ENCODE measurements at places on chromosomes 5 and 9. TPM values are rescaled to one million over a fixed set of nuclear protein-coding genes. Genes with fewer than 3 reads are reported as not detected.

The PCDHGC4 gene
- total RNA-seq: 4.2 TPM

The ESM1 gene
- total RNA-seq: 54.3 TPM

The CA9 gene
- 181 TPM for total RNA-seq

The SAXO1 gene
- under 0.01 TPM for total RNA-seq

The ANKHD1 gene
- 77.4 TPM for total RNA-seq

The ZNG1C gene
- total RNA-seq: 19.3 TPM

The GARIN3 gene
- total RNA-seq: not detected

The CCDC69 gene
- total RNA-seq: 0.65 TPM

The BARX1 gene
- total RNA-seq: 0.13 TPM

The PCDHGA4 gene
- 16.9 TPM for total RNA-seq

The LCN10 gene
- 0.33 TPM for total RNA-seq

The FCN2 gene
- total RNA-seq: not detected

The SLC34A1 gene
- total RNA-seq: not detected

The WNT8A gene
- total RNA-seq: not detected

The SPATA31D4 gene
- total RNA-seq: not detected

The PCDHB13 gene
- total RNA-seq: 0.59 TPM

The FCHO2 gene
- 24.2 TPM for total RNA-seq

The ALDH1B1 gene
- total RNA-seq: 18.4 TPM

The FYB1 gene
- total RNA-seq: 0.03 TPM

The MEGF9 gene
- total RNA-seq: 15.8 TPM

The TMEM141 gene
- total RNA-seq: 38.7 TPM

The SEMA4D gene
- total RNA-seq: 0.78 TPM

The FLT4 gene
- total RNA-seq: 0.33 TPM

The JAKMIP2 gene
- total RNA-seq: 0.13 TPM

The UBE2QL1 gene
- total RNA-seq: 0.03 TPM

The PSD2 gene
- total RNA-seq: 0.17 TPM

The ZBTB5 gene
- total RNA-seq: 10.2 TPM

The SNCB gene
- not detected for total RNA-seq

The TMEM252 gene
- not detected for total RNA-seq

The PCDH12 gene
- total RNA-seq: 0.46 TPM

The PHF24 gene
- 0.10 TPM for total RNA-seq

The HAVCR2 gene
- total RNA-seq: 0.33 TPM

The PDE8B gene
- total RNA-seq: 0.46 TPM

The PCDHB14 gene
- total RNA-seq: 2.1 TPM

The CENPP gene
- total RNA-seq: 4.0 TPM

The MEF2C gene
- 19.5 TPM for total RNA-seq

The NADK2 gene
- 36.3 TPM for total RNA-seq

The ALDOB gene
- not detected for total RNA-seq

The RNF183 gene
- not detected for total RNA-seq

The TEX48 gene
- total RNA-seq: not detected

The NMUR2 gene
- total RNA-seq: not detected

The ZNF879 gene
- 4.6 TPM for total RNA-seq

The PTGDS gene
- 11.1 TPM for total RNA-seq

The CCDC192 gene
- not detected for total RNA-seq

The ENHO gene
- total RNA-seq: 0.13 TPM

The OR1Q1 gene
- not detected for total RNA-seq

The CTXN3 gene
- total RNA-seq: not detected

The SLC36A2 gene
- not detected for total RNA-seq

The C5orf58 gene
- not detected for total RNA-seq

The PCDHA8 gene
- 0.07 TPM for total RNA-seq

The EGFLAM gene
- total RNA-seq: 2.9 TPM

The PPP1R26 gene
- total RNA-seq: 15.6 TPM

All from smooth muscle cell of the pulmonary artery (primary cell).